ENCODE measurements at places on chromosomes 2 and 18.

GRCh38 chr2:18605115-18605514, 15.7 kb upstream of the NT5C1B start:
- no peak for DNase-seq

DNA sequence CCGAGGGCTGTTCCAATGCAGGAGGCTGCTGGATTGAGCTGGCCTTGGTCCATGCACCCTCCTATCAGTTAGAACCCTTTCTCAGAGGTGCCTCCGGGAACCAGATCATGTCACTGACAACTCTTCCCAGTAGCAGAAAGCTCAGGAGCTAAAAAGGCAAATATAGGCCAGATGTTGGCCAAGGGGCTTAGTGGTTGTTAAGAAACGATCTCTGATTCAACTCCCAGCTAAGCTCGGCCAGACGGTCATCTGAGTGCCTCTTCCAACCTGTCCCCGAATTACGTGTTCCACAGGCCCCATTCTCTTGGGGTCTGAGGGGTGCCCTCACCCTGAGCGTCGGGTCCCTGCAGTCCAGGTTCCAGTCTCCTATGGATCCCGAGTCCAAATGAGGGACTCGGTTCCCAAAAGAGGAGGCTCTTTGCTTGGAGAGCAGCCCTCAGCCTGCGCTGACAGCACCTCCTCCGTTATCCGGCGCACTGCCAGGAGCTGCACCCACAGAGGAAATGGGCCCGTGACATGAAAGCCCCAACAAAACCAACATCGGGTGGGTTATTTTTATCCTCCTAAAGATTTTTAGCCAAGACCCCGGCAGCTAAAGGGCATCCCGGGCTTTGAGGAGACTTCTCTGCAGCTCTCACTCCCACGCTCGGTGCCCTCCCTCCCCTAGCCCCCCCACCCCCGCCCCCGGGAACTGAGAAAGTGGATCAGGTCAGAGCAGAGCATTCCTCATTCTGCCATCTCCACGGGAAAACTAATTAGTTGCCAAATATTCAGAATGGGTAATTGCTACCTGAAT, 106.6 kb upstream of the ID2 start:
- DNase-seq: no peak

- no peak for DNase-seq
These were observed 2.3 kb downstream of the STPG4 start for GRCh38 chr2:47152803-47153202.

GRCh38 chr18:73980289-73980979, 167.2 kb downstream of the FBXO15 start:
- peak; percentile 19 for DNase-seq

- DNase-seq: peak; percentile 17
These were observed 29.4 kb downstream of the PSD4 start for GRCh38 chr2:113203217-113203530.

GRCh38 chr2:12883906-12884305, 167.2 kb downstream of the TRIB2 start:
- DNase-seq: peak; percentile 28

DNA sequence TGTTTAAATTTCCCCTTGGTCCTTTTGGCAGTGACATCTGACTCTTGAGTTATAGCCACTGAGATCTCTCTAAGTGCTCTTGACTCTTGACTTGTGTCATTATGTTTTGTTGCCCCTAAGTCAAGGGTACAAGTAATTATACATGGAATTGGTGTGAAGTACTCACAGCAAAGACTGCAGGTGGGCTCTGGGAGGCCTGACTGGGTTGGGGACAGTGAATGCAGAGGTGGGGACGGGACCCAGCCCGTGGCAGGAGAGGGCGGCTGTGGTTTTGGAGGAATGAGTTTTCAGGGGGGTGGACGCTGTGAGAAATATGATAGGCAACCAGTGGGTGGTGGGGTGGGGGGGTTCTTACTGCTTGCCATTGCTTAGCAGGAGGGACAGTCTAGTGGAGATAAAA, 97.8 kb downstream of the NCK2 start:
- no peak for DNase-seq

DNA sequence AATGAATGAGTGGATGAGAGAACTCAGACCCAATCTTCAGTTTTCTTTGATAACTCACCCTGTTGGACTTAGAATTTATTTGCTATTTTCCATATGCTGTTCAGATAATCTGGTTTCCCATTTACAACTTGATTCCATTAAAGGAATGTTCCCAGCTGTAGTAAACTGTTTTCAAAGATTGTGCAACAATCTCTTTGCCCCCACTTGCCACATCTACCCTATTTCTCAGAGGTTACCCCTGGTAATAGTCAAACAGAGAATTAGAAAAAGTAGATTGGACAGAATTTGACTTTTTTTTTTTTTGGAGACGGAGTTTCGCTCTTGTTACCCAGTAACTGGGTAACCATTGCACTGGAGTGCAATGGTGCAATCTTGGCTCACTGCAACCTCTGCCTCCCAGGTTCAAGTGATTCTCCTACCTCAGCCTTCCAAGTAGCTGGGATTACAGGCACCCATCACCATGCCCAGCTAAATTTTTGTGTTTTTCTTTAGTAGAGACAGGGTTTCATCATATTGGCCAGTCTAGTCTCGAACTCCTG, 93.4 kb upstream of the SIX2 start:
- no peak for DNase-seq

DNA sequence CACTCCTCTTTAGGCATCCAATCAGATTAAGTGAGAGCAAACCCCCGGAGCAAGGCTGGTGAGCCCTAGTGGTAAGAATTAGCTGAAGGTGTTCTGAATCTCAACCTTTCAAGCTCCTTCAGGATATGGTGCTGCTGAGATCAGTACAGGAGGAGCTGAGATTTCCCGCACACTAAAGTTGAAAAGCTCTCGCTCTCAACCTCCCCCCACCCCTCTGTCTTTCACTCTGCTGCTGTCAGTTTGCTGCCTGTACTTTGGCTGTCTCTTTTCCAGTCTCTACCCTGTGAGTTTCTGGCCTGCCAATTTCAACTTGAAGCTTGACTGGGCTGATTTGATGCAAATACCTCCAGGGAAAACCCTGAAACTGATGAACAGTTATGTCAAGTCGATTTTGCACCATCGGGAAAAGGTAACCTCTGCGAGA, 15.7 kb downstream of the ZEB2 start:
- DNase-seq: no peak

DNA sequence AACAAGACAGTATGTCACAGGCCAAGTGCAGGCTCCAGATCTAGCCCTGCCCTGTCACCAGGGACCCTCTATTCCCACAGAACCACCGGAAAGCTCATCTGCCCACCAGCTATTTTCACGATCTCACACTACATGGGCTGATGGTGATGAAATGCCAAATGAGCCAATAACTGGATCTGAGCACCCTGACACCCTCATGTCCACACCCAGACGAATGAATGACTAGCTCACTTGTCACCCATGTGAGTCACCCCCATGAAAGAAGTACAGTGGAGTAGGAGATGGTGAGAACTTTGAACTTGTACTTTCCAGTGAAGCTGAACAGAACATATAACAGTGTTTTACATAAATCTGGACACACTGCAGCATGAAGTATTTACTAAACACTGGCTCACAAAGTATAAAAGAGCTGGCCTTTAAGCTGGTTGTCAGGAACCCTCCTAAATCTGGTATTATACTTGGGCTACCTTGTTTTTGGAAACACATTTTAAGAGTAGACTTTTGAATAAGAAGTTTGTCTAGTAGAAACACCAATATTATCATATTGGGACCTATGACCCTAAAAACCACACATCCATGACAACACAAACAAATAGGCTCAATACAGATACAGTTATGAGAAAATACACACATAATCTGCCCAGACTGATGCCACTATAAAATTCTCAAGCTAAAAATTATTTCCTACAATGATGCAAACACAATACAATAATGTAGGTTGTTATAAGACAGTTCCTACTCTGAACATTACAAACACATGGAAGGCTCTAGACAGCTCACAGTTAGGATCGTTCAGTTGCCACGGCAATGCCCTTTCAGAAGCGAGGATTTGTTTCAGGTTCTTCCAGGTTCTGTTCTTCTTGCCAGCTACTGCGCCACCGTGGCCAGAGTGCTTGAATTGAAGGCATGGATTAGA, 19.0 kb downstream of the INO80C start:
- peak; percentile 56 for DNase-seq

DNA sequence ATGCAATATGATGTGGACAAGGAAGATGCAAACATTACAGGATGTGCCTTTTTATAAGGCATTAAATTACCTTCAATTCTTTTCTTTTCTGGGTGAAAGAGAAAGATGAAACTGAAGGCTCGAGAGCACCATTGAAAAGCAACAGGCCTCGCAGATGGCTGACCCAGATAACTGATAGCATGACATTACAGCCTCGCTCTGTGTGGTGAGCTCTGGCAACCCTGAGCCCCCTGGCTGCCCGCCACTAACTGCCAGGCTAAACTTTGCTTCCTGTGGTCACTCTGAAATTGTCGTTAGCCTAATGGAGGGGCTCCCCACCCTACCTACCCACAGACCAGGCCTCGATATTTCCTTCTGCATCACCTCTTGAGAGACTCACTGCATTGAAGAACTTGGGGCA, 516.8 kb upstream of the FANCL start:
- no peak for DNase-seq

GRCh38 chr2:84878896-84879583, 1.8 kb downstream of the TRABD2A start:
- no peak for DNase-seq

- no peak for DNase-seq
These were observed 336.5 kb downstream of the TNS1 start for GRCh38 chr2:217666338-217666737.

DNA sequence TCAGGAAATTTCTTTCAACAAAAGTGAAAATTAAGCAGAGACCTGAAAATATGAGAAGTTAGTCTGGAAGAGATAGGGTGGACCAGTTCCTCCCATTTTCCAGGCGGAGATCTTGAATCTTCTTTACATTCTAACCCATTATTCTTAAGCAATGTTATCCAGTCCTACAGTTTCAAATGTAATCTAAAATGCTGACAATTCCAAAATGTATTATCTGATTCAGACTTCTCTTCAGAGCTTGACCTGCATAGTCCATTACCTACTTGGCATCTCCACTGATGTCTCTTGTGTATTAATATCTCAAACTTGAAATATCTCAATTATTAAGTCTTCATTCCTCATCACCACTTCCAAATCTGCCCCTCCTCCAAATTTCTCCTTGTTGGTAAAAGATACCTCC, 28.4 kb upstream of the SLC39A10 start:
- no peak for DNase-seq

GRCh38 chr2:64848945-64849344, 140.3 kb upstream of the SLC1A4 start:
- DNase-seq: no peak

DNA sequence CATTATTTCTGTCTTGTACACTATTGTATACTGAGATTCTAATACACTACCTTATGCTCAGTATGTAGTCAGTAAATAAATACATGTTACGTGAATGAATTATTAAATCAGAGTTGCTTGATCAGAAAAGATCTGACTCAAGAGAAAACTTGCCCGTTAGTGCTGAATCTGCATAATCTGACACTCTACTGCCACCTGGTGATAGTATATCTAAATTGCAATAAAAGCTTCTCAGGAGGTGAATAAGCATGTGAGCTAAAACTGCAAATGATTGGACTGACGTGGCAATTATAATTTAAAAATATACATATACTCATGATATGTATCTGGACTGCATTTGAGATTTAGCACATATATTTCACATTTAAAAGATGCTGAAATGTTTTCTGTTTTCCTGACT, 70.4 kb downstream of the KIAA1328 start:
- DNase-seq: no peak

- DNase-seq: no peak
These were observed 20.9 kb upstream of the SCN1A start for GRCh38 chr2:166148500-166149400.

- DNase-seq: no peak
These were observed 149.7 kb downstream of the DCC start for GRCh38 chr18:52489396-52490306.

DNA sequence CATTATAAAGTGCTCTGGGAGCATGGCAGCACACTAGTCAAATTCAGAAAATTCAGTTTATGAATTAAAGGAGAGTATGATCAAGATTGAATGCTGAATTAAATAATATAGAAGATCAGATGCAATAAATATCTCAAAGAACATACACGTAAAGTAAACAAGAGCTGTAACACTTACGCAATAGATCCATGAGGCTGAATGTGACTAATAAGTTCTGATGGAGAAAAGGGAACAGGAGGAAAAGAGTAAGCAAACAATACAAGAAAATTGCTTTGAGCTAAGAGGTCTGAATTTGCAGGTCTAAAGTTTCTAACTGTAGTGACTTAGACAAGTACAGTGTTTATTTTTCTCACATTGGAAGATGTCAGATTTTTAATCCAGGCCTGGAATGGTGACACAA, 646.7 kb upstream of the ZNF804A start:
- DNase-seq: peak; percentile 40

GRCh38 chr2:219087361-219087760, 26.6 kb upstream of the IHH start:
- DNase-seq: no peak

- DNase-seq: no peak
These were observed 24.6 kb downstream of the TMEM127 start for GRCh38 chr2:96241227-96241626.

DNA sequence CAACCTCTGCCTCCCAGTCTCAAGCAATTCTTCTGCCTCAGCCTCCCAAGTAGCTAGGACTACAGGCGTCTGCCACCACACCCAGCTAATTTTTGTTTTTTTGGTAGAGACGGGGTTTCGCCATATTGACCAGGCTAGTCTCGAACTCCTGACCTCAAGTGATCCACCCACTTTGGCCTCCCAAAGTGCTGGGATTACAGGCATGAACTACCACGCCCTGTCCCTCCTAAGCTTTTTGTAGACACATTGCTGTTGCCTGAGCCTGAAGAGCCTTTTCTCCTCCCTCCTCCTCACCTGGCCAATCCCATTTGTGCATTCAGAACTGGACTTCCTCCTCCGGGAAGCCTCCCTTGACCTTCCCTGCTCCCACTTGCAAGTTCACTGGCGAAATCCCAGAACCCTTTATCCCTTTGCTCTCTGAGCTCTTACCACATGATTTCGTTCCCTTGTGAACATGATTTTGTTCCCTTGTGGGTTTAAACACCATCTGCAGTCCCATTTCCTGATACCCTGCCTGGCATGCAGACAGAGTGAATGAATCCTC, 2.6 kb downstream of the C2orf72 start:
- no peak for DNase-seq

DNA sequence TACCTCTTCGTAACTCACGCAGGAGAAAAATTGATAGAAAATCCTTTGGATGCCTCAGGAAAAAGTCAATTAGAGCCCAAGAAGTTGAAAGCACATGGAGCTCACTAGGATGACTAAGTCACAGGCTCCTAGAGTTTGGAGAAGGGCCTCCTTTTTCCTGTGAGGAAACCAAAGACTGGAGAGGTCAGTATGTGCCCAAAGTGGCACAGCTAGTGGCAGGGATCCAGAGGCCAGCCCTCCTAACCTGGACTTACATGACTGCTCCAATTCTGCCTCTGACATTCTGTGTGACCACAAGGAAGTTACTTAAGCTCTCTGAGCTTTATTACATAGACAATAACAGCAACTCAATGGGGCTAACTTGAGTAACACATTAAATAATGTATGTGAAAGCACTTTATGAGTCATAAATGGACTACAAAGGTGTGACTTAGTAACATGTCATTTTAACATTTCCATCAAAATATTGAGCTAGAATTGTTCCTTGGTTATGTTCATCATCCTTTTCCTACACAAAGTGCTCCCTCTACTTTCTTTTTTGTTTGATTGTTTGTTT, 91.6 kb downstream of the DHRS9 start:
- DNase-seq: no peak

- no peak for DNase-seq
These were observed 13.6 kb downstream of the TMX3 start for GRCh38 chr18:68701353-68701752.

Measured in NCI-H226 (cell line).